Stimulated activated CD8-positive, alpha-beta memory T cell treated with anti-CD3 and anti-CD28 coated beads, Interleukin-15, amount 100 ng/mL, for 1 hour (primary cell): ENCODE measurements at places on chromosomes 12 and 14.

DNA sequence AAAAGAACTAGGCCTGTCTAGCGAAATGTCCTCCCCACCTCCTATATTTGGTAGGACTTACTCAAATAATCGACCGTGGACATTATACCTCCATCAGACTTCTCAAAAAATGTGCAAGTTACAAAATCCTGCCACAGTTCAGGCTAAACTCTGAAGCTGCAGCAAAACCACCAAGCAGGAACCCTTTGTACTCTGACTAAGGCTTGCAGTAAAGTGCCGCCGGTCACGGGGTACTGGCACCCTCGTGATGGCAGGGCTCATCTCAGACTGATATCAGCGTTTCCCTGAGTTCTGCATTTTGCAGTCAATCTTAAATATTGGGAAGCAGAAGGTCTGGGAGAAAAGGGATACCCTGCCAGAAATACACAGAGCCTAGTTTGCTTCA is 17.1 kb downstream of the SLC11A2 start:
- no peak for DNase-seq

- DNase-seq = no peak
Observed at GRCh38 chr12:11497995-11498394, 102.6 kb upstream of the PRB2 start.

- DNase-seq = no peak
Observed at GRCh38 chr12:128570191-128571065, 253.3 kb downstream of the SLC15A4 start.

DNA sequence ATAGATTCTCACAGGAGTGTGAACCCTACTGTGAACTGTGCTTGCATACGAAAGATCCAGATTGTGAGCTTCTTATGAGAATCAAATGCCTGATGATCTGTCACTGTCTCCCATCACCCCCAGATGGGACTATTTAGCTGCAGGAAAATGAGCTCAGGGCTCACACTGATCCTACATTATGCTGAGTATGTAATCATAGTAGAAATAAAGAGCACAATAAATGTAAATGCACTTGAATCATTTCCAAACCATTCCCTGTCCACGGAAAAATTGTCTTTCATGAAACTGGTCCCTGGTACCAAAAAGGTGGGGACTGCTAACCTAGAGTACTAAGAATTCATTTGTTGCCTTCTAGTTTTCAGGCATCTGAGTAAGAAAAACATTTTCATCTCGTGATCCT is 1215.8 kb upstream of the TMEM132C start:
- DNase-seq = no peak

- DNase-seq = no peak
Observed at GRCh38 chr12:103198499-103198898, 241.0 kb downstream of the ASCL1 start.

DNA sequence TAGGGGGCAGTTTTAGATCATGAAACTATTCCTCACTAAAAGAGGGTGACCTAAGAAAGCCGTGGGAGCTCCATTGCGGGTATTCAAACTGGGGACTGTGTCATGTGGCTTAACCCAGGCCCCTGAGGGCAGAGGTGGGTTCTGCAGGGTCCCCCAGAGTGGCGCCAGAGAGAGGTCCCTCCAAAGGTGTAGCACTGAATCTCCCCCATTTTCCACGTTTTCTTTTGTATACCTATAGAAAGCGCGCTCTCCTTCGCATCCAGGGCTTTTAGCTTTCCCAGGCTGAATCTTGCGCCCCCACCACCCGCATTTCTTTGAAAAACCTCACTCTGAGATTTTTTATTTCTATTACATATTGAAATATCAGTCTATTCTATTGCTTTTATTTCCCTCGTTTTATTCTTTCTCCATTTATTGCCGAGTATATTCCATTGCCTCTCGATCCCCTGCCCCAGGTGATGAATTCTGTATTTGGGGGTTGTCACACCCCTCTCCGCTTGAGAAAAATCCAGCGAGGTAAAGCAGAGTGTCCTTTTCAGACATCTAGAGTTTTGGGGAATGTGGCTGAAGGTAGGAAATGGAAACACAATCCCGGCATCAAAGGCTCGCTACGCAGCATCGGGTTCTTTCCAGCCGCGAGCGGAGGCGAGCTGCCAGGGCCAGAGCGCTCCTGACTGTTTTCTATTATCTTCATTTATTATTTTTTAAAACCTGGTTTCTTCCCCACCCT is 870 bp upstream of the HOXC13 start:
- no peak for DNase-seq

GRCh38 chr12:56234746-56235436 is 5.0 kb downstream of the SLC39A5 start:
- no peak for DNase-seq

DNA sequence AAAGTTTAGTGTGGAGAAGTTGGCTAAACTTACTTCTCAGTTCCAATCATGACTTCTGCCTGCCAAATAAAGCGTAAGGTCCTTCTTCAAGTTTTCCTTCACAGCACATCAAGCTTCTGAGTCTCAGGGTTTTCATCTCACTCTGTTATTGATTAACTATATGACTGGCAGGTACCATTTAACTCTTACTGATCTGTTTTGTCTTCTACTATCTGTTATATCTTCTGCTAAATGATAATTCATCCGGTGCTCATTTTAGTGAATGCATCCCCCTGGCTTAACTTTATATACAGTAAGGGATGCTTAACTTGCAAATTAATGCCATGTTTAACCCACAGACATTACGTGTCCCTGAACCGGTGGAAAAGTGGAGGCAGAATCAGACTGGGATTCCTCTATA is 20.7 kb downstream of the LGR5 start:
- DNase-seq = no peak

- DNase-seq = no peak
Observed at GRCh38 chr12:90953956-90954421, 987 bp downstream of the CCER1 start.

- DNase-seq = no peak
Observed at GRCh38 chr12:93139028-93139665, 210.1 kb upstream of the EEA1 start.

DNA sequence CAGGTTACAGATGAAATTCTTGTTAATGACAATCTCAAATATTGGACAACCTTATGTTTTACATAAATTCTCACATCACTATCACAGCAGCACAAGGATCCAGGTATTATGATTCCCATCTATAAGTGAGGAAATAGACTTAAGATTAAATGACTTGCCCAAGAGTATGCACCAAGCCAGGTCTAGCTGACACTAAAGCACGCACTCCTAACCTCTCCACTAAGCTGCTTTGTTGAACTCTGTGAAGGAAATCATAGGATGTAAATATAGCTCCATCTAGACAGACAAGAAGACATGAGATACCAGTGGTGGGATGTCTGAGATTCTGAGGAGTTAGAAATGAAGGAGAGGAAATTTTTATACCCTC is 87.9 kb downstream of the PHLDA1 start:
- DNase-seq = no peak

GRCh38 chr12:107759410-107759809 is 1.5 kb downstream of the PRDM4 start:
- DNase-seq = no peak

DNA sequence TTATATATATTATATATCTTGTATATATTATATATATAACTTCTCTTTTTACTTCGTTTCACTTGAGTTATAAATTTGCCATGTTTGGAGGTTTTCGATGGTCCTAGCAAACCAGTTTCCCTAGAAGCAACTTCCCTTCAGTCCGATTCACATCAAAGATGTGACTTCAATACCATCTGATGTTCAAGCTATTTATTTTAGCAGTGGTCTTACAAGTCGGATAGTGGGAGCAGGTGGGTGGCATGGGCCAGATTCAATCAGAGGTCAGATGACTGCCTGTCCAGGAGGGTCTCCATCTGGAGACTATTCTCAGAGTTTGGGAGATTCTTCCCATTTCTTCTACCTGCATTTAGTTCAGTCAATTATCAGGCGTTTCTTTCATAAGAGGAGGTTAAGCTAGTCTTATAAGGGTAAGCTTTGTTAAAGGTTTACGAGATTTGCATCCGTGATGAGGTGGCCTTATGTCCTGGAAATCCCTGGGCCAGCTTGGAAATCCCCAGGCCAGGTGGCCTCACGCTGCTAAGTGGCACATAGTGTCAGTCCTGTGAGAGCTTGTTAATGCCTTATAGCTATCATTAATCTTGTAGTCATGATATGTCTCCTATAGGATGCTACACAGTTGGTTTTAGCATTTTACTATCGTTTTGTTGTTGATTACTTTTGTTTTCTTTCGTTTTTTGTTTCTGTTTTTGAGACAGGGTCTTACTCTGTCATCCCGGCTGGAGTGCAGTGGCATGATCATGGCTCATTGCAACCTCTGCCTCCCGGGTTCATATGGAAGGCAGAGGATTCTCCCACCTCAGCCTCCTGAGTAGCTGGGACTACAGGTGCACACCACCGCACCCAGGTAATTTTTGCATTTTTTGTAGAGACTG is 145.8 kb downstream of the BICD1 start:
- DNase-seq = no peak

GRCh38 chr12:716506-716905 is 35.9 kb upstream of the WNK1 start:
- no peak for DNase-seq

DNA sequence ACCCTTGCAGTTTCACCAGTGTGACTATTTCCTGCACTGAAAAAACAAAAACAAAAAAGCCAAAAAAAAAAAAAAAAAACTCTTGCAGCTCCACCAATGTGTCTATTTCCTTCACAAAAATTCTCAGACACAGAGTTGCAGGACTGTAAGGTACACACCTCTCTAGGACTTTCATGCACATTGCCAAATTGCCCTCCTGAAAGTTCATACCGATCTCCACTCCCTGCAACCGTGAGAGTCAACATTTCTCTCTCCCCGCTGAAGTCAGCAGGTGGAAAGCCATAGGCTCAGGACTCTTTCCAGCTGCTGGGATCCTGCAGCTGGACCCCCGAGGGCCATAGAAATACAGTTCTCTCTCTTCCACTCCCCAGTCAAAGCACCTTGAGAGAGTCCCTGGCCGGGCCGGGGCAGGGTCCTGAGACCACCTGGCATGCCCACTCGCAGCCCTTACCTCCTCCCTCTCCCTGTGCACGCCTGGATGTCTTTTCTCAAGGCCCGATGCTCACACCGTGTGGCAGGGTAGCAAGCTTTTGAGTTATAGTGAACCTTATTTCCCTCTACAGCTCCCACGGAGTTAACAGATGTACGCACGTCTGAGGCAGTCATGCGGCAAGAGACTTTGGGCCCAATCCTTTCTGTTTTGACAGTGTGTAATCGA is 23.6 kb downstream of the MMAB start:
- DNase-seq = no peak

DNA sequence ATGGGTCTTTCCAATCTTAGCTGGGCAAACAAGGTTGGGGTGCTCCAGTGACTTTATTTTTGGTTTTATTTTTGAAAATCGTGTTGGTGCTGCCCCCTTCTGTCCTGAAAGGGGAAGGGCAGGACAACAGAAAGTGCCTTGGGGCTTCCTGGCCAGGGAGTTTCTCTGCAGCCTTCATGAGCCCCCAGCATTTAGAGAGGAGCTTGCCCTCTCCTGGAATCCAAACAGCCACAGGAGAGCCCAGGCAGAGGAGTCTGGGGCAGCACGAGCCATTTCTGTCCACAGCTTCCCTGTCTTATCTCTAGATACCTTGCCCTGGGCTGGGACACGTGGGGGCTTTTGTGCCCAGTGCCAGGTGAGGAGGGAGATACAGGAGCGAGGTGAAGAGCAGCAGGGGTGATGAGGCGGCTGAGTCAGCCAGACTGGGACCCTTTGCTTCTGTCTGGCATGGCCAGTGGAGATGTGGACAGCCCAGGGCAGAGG is 4.4 kb upstream of the C1RL start:
- no peak for DNase-seq

- DNase-seq = no peak
Observed at GRCh38 chr12:42284876-42285275, 41.0 kb downstream of the ZCRB1 start.

DNA sequence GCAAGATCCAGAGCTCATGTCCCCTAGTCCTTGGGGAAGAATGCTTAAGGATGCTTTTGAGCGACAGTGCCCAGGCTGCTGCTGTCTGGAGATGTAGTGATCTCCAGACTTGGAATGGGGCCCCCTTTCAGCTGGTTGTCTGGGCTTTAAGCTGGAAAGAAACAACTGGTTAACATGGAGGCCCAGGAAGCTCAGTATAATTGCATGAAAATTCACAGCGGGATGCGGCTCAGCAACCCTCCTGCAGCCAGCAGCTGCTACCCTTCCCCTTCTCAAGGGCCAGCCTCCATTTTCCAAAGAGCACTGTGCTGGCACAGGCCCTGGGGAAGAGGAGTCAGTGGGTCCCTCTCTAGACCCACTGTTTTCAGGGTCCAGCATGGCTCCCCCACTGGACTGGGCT is 26.3 kb downstream of the RAB35 start:
- DNase-seq = no peak

GRCh38 chr14:98944989-98945388 is 327.0 kb downstream of the BCL11B start:
- DNase-seq = no peak

DNA sequence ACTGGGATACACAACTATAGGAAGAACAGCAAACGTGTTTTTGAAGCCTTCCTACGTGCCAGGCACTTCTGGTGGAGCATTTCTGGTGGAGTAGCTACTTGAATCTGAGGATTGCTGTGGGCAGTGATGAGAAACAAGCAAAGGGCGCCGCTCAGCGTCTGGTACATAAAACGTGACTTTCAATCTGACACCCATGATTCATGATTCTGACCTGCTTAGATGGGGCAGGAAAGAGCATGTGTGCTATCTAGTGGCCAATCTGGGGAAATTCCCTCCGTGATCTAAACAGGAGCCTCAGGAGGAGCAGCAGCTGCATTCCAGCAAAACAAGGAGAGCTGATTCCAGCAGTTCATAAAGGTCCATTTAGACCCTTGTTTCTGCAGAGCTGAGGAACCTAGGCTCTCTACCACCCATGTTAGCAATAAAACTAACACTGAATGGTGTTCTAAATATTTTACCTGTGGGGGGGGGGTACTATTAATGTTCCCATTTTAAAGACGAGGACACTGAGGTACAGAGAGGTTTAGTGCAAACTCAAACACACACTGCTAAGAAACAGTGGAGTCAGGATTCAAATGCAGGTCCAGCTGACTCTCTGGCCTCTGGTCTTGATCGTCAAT is 37.8 kb downstream of the PAH start:
- DNase-seq = no peak

- no peak for DNase-seq
Observed at GRCh38 chr12:38392554-38393144, 76.1 kb downstream of the ALG10B start.

DNA sequence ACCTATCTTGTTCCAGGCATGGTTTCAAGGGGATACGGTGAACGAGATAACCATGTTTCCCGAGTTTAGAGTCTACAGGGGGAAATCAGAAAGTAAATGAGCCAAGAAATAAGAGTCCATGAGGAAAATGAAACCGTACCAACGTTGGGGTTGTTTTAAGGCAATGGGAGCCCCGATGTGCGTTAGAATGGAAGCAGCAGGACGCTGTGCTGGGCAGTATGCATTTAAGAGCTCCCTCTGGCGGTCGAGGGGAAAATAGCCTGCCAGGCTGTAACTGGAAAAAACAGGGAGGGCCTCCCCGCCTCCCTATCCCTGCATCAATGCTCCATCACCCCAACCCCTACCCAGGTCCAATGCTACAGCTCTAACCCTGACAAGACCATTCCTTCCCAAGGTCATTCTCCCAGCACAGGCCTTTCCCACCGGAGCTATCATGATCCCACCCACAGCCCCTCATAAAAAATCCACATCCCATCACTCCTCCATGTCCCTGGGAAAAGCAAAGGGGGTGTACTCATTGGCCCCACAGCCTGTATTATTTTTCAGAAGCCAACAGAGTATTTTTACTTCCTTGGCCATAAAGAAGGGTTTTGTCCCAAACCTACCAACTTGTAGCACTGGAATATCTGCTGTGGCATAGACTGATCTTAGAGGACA is 226.3 kb upstream of the NOS1 start:
- DNase-seq = peak; percentile 7
